ENCODE measurements at places on chromosomes 6 and 20.

GRCh38 chr6:164377348-164377918 is 932.0 kb downstream of the C6orf118 start:
- DNase-seq: no peak

DNA sequence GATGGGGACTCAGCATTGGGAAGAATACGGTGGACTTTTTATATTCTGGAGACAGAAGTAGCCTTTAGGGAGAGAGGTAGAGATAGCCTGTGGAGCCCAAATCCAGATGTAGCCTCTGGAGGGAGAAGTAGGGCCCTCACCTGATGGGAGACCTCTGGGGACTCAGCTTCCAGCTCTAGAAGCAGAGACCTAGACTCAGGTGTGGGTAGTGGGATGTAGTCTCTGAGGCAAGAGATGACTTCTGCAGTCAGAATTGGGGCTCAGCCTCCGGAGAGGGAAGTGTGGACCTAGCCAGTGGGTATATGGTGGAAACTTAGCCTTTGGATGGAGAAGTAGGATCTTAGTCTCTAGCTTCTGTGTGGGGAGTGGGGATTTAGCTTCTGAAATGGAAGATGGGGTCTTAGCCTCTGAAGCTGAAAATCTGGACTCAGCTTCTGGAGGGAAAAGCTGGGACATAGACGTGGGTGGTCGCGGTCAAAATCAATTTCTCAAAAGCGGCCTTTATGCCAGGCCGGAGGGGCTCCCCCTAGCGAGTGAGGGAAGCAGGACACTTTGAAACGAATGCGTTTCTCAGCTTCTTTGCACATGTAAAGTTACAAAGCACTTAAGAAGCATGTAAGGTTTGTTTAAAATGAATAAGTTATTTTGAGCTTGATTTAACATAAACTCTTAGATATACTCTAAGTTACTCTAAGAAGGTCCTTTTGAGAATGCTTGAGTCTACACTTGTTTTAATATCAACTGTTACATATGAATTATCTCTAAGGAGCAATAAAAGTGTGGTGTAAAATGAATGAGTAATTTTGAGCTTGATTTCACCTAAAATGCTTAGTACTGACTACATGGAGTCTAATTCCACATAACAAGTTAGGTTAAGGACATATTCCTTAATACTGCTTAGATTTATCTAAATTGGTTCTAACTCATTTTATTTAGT is 12.9 kb upstream of the ZNF343 start:
- DNase-seq: no peak

GRCh38 chr6:111013144-111013915 is 31.5 kb downstream of the RPF2 start:
- no peak for DNase-seq

DNA sequence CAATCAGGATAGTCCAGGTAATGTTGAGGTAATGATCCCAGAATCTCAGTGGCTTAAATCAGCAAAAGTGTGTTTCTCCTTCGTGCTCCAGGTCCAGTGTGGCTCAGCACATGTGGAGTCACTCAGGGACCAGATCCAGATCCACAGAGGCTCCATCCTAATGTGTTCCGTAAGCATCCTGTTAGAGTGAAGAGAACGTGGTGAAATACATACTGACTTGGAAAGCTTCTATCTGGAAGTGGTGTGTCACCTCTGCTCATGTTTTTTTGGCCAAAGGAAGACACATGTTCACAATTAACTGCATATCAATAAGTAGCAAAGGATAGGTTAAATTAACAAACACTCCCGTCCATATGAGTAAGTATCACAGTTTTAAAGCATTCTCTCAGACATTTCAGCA is 26.8 kb upstream of the PREP start:
- DNase-seq: no peak

GRCh38 chr20:3757268-3757667 is 10.3 kb downstream of the ADISSP start:
- no peak for DNase-seq

GRCh38 chr6:32851025-32851424 is 2.5 kb downstream of the TAP1 start:
- no peak for DNase-seq

- DNase-seq: no peak
Measured at GRCh38 chr6:122007339-122007738, 392.1 kb upstream of the HSF2 start.

- no peak for DNase-seq
Measured at GRCh38 chr20:40197691-40198090, 491.3 kb downstream of the MAFB start.

GRCh38 chr20:35515949-35516645 is 13.4 kb downstream of the C20orf173 start:
- no peak for DNase-seq

DNA sequence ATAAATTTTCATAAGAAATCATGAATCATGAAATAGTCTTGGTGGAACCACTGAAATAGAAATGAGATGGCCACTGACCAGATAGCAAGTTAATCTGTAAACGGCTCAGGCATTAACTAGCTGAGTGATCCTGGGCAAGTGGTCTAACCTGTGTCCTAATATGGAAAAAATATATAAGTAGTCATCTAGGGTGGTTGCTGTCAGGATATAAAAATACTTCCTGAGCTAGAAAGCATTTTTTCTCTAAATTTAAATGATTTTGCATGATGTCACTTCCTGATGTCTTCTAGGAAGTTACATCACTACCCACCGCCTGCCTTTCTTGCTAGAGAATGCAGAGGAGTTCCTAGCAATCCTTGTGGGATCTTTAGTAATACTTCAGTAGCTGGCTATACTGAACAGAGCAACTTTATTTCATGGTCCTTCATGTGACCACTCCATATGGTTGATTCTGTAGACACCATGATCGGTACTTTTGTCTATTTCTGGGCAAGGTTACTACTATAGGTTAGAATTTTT is 228.1 kb upstream of the CEP162 start:
- no peak for DNase-seq

DNA sequence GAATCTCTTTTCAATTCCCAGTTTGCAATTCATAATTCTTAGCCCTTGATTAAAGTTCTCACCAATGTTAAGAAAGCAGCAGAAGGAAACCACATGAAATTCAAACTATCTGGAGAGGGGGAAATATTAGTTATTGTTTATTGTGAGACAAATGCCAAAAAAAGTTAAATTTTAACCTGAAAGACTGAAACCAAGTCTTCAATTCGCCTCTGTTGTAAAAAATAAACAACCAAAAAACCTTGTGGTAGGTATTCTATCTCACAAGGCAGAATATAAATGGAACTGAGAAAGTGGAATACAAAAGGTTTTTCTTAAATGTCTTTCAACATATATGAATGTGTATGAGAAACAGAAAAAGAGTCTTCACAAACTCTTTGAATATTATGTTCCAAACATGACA is 24.8 kb downstream of the TMX4 start:
- DNase-seq: no peak

GRCh38 chr20:17622851-17623508 is 53.1 kb downstream of the DSTN start:
- DNase-seq: no peak

GRCh38 chr20:37342231-37343177 is 3.4 kb upstream of the SRC start:
- DNase-seq: no peak

DNA sequence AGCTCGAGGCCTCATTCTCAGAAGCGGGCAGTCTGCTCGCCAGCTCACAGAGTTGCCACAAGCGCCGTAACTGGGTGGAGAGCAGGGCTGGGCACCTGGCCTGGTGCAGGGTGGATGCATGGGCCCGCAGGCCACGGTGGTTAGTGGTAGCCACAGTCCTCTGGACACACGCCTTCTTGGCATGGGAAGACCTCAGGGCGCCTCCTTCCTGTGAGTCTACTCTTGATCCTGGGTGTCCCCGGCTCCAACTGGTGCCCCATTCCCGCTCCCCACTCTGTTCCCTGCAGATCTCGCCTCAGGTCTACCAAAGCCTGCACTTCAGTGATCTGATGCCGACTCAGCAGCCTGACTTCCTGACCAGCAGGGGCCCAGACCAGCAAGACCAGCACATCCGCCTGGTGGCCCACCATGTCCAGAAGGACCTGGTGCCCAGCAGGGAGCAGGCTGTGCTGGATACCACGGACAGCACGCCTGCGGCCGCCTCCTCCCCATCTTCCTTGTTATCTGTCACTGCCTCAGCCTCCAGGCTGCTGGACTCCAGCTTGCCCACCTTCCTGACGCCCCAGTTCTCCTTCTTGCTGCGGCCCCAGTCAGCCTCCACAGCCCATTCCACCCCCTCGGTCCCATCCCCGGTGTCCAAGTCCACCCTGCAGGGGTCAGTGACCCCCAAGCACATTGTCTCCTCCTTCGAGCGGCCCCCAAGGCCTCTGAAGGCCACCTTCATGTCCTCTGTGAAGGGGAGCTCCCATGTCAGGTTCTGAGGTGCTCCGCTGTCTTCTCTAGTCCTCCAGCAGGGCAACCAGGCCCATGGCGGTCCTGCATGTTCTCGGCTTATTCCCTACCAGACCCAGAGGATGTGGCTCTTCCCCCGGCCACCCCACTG is 43.1 kb downstream of the SUN5 start:
- DNase-seq: no peak

GRCh38 chr20:8432435-8433148 is 300.5 kb downstream of the PLCB1 start:
- no peak for DNase-seq

DNA sequence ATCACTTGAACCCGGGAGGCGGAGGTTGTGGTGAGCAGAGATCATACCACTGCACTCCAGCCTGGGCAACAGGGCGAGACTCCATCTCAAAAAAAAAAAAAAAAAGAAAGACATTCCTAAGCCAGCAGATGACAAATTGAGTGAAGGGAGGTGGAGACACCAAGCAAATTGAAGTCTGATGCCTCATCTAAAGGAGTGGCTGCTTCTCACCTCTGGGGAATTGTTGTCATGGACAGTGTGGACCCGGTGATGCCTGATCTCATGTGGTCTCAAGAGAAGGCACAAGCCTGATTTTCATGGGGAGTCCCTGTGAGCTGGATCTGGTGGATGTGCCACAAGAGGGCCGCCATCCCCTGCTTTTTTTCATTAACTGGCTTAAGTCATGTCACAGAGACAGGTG is 272.0 kb downstream of the ZNF217 start:
- DNase-seq: no peak

DNA sequence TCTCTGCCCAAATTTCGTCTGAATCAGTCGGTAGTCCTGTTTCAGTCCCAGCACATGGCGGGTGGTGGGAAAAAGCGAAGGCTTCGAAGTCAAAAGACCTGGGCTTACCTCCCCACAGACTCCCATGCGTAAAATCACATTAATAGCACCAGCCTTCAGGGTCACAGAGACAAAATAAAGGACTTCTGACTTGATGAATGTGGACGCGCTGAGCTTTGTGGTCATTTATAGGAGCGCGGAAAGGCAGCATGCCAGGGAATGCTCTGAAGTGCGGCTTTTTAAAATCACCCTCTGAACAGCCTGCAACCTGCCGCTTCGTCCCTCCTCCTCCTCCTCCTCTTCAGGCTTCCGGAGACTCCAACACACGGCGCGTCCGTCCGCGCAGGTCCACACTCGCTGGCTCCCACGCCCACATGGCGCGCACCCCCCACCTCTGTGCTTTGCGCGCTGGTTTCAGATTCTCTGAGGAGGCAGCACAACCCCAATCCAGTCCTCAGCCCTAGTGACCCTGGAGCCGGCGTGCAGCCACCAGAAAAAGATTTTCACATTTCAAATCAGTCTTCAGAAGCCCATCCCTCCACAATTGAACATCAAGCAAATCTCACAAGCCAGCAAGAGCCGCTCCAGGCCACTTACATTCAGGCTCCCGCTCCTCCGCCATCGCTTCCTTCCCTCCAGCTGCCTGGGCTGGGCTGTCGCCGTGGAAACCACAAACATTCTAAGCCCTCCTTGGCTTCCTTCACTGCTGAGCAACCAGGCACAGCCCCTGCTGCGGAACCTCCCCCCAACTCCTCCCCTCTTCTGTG is at the start of gene C6orf118:
Gene C6orf118, minus strand, starts transcription at position 680 of the 806 bp plus-strand sequence. Its CDS starts 19 bp downstream, at position 661.
- no peak for DNase-seq

DNA sequence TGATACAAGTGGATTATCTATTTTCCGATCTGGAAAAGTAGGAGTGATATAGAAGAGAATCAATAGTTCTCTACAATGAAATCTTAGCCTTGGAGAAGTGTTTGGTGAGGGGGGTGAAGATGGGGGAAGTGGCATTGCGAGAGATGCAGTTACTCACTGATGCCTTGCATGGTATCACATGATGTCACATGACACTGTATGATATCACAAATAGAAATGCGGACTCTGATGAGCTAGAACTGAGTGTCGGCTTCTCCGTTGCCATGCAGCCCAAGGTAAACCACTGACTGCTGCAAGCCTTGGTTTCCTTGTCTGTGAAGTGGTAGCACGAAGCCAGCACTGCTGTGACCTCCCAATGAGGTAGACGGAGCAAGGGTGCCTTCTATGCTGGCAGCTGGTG is 403.3 kb upstream of the AGPAT4 start:
- no peak for DNase-seq

DNA sequence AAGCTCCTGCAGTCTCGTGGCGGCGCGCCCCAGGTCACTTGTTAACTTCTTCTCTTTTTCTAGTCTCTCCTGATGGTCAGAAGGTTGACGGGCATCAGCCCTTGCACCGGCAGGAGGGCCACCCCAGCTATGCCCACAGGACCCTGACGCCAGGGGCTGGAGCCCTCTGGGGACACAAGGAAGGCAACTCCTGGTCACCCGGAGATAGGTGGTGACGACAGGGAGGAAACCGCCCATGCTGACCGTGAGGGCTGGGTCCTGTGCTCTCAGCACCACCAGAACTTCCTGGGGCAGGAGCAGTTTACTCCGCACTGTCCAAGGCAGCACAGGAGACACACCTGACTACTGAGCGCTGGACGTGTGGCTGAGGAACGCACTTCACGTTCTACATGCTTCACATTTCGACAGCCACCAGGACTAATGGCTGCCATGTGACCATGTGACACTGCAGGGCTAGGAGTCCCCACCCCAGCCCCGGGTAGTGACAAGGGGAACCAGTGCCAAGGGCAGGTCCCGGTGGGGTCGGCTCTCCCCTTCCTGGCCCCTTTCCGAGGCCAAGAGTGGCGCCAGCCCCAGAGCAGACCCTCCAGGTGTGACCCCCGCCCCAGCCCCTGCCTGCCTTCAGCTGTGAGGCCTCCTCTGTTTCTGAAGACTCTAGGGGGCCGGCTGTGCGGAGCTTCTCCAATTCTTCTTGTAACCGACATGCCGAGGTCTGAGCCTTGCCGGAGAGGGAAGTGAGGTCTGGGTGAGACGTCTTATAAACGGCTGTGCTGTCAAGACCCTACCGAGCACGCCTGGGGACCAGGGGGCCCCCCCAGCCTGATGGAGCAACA is 45.2 kb downstream of the DSTN start:
- no peak for DNase-seq

GRCh38 chr6:89298680-89299465 is 16.2 kb downstream of the GABRR2 start:
- peak; percentile 17 for DNase-seq

Measured in stimulated activated CD8-positive, alpha-beta memory T cell treated with anti-CD3 and anti-CD28 coated beads, Interleukin-4, amount 100 ng/mL, for 1 hour (primary cell).